ENCODE measurements at places on chromosomes 4 and X.

DNA sequence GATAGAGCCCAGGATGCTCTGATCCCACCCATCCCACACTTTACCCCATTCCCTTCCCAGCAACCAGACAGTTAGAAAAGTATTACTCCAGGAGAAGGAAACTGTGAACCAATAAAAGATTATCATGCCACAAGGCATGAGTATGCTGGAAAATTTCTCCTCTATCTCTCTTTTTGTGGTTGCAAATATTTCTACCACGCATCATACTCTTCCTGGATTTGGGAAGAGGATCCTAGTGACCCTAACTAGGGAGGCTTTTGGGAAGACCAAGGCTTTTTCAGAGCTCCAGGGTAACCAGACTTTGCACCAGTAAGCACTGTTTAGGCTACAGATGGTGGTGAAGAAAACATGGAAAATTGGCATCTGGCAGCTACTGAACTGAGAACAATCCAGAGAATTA, 257.6 kb upstream of the CLNK start:
- DNase-seq = no peak

DNA sequence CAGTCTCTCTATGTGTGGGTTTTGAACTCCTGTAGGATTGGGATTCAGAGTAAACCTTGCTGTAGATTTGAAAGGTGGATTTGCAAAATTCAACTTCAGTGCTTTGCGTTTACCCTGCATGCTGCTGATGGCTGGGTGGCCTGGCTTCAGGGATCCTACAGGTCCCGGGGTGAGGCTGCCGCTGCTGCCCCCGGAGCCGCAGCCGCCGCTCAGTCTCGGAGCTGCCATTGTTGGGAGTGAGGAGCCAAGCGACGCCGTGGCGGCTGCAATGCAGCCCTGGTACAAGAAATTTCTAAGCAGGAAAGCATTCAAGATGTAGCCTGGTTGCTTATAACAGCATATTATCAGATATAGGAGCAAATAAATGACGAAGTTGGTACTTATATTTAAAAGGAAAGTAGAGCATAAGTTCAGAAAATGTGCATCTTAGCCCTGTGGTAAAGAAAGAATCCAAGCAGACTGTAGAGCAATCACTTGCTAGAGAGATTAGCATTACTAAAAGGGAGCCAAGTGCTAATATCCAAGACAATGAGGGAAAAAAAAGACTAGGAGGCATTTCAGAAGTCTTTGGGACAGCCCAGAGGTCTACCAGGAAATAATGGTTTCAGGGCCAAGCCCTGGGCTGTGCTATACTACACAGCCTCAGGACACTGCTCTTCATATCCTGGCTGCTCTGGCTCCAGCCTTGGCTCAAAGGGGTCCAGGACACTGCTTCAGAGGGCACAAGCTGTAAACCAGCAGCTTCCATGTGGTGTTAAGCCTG, 36.9 kb upstream of the CHIC1 start:
- no peak for DNase-seq

DNA sequence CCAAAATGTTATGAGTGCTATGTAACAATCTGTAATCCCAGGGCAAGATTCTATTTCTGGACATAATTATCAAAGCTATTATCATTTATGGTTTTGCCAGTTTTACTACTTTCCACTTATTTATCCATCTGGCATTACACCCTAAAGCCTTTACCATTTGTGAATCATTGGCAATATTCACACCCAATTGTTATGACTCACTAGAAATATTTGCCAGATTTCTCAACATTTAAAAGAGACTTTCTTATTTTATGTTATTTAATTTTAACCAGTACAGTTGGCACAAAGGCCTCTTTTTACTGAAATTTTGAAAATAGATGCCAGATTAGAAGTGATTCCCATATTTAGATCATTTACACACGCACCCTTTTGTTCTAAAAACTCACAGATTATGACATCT, 242.7 kb upstream of the WDFY3 start:
- DNase-seq = no peak

DNA sequence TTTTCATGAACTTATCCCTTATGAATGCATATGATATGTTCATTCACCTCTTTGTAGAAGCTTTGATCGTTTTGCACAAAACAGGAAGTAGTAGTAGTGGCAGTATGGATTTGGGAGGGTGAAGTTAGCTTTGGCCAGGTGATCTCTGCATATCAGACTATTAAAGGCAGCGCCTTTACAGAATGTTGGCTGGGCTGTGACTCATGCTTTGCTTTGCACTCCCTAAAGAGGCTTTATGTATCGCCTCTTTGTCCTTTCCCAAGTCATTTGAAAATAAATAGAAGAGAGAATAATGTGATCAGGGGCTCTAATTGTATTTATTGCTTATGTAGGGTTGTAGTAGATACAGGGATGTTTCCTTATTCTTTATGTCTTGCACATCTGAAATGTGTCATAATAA, 50.4 kb downstream of the SHROOM3 start:
- no peak for DNase-seq

DNA sequence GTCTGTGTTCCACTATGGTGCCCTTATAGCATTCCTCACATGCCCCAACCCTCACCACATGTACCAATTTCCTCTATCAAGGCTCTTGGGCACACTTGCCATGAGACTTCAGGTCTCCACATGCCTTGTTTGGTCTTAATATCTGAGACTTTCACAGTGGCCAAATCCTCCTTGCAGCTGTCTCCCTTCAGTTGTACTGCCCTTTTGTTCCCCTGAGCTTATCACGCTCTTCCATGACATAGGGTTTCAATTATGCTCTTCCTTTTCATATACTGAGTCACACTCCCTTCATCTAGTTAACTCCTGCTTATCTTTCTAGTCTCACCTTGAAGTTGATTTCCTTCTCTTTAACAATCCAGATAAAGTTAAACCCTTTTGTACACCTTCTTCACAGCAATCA, 212.9 kb downstream of the PDHA2 start:
- DNase-seq = no peak

- DNase-seq = no peak
These were observed 7.0 kb downstream of the LRCH2 start for GRCh38 chrX:115226929-115227328.

DNA sequence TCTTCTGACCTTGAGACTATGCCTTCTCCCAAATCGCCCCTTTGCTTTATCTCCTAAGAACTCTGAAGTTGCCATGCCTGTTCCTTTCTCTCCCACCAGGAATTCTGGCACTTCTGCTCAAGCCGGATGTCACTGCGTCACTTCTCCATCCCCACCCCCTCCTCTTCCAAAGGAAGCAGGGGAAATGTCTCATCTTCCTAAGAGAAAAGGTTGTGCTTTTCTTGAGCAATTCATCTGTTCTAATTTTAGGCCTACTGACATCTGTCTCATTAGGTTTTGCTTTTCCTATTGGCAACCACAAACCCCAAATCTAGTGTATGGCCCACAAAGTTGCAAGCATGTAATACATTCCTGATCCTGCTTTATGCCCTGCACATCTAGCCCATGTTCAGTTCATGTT, 163.1 kb upstream of the PLAC1 start:
- no peak for DNase-seq

DNA sequence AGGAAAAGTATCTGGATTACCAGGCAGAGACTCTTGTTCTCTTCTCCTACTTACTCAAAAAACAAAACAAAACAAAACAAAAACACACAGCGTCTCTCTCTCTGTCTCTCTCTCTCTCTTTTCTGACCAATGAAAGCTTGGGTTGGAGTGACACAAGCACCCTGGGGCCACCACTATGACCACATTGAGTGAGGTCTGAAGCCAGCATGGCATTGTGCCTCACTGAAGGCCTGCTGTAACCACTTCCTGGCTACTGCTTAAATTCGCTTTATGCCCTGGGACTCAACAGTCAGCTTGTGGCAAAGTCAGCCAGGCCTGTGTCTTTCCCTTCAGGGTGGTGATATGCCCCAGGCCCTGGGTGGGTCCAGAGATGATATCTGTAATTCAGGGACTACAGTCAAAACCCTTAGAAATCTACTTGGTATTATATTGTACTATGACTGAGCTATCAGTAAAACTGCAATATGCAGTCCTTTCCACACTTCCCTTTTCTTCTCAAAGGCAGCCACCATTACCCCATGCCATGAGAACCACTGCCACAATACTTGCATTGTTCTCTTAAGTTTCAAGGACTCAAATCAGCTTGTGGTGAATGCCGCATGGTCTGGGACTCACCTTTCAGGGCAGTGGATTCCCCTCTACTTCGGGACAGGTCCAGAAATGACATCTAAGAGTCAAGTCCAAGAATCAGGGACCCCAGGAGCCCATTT, 606.8 kb upstream of the KLHL4 start:
- DNase-seq = no peak

DNA sequence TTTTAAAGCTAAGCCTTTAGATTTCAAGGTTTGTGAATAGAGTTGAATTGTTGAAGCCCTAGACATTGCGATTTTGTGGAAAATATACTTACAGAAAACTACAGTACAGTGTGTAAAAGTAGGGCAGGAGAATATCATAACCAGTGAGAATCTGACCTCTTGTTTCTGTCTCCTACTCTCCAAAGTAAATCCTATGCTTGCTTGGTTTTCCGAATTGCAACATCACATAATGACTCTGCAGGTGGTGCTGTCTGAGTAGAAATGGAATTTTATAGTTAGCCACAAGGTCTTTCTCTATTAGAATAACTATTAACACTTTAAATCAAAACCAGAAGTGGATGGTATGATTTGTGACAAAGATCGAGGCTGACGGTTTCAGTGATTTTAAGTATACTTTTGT, 505.6 kb downstream of the RAPGEF2 start:
- no peak for DNase-seq

- DNase-seq = no peak
These were observed 27.8 kb downstream of the RP2 start for GRCh38 chrX:46864606-46865005.

GRCh38 chrX:103233263-103233662, 18.4 kb downstream of the BEX4 start:
- DNase-seq = no peak

DNA sequence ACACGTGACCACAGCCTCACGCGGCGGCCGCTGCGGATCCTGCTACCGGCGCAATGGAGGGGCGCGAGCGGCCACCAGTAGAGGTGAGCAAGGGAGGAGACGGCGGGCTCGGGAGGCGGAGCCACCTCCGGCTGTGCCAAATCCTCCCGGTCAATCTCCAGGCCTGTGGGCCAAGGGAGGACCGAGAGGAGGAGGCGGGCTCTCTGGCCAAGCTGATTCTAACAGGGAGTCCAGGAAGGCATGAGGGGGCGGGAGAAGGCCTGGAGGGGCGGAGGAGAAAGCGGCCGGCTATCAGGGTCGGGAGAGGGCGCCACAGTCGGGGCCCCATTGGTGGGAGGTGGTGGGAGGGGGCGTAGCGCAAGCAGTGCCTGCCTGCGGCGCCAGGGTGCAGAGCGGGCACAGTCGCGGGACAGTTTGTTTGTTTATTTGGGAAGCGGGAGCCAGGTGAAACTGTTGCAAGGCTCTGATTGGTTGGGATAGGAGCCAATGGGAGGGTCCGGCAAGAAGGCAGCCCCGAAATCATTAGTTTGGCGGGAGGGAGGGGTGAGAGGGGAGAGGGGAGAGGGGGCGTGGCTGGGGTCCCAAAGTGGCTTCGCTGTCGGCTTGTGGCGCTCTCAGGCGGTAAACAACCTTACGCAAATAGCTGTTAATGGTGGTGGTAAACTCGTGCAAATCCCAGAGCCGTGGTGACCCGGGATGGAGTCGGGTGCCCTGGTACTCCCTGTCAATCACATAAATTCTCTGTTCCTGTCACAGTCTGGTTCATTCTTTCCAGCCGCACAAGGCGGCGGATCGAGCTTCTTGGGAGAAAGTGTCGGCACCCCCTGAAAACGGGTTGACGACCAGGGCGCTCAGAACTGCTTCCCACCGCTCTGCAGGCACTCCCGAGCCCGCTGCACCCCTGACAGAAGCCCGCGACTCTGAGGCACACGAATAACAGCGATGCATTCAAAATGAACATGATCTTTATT, at the start of gene IRS4:
TSS of gene IRS4 (minus strand) at position 55 of the 971 bp plus-strand sequence.
- DNase-seq = no peak

DNA sequence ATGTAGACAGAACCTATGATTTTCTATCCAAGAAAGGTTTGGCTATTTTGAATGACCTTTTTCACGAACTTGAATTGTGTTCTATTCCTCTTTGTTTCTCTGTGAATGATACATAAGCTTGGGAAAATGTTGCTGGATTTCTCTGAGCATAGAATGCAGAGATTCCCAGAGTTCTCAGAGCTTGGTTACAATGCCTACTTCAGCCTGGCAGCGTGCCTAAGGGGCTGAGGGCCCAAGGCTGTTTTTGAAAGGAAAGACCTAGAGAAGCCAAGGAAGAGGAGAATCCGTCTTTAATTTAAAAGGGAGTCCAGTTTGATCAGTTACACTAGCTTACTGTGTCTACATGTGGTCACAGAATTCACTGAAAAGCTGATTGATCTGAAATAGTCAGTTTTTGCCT, 55.3 kb upstream of the CXorf51B start:
- no peak for DNase-seq

DNA sequence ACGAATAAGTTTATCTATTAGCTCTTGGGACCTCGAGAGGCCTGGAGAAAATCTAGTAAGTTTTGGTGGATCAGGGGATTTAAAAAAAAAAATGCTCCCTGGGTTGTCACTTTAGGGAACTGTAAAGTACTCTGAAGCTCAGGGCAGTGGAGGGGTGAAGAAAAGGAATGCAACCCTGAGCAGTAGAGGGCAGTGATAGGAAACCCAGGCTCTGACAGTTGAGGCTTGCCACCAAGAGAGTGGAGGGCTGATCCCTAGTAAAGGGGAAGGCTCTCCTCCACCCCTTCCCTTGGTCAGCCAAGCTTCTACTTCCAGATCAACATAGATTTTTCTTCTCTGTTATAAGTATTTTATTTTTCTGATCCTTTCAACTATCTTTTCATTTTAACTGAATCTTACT, 73.1 kb downstream of the FBXO8 start:
- DNase-seq = no peak

- DNase-seq = peak; percentile 91
These were observed 11.2 kb upstream of the ADD1 start for GRCh38 chr4:2832309-2832980.

DNA sequence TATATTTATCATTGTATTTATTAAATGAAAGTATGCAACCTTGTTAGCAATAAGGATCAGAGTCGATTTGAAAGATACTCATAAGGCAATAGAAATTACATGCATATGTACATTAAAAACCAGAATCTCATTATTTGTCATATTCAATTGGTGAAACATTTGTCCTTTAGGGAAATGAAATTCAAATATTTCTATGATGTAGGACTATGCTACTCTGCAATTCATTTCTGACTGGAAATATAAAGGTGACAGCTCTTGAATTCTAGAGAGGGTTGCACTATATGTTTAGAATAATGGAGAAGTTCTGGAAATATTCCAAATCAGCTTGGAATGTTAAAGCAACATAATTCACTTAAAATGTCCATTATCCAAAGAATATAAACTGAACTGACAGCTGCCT, 1519.8 kb downstream of the ARAP2 start:
- DNase-seq = no peak

DNA sequence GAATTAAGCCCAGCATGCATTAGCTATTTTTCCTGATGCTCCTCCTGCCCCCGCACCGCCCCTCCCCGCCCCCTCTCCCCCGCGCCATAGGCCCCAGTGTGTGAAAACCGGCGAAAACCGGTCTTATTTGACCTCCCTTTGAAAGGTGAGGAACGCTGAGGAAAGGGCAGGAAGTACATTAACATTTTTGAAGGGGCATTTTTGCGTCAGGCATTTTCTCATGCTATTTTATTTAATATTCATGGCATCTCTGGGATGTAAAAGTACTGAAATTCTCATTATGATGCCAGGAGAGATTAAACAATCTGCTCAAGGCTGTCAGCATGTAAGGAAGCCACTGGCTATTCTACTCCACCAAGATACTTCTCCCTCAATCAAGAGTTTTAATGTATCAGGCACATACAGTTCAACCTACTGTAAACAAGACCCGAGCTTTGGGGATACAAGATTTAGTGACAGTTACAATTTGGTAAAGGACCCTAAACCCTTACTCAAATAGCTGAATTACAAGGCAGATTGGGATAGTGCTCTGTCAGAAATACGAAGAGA, 1.2 kb upstream of the NMU start:
- DNase-seq = no peak

GRCh38 chr4:82561786-82562563, at the start of gene TMEM150C:
Gene TMEM150C, minus strand, starts transcription at chr4:82561988. Its CDS starts 57,331 bp downstream, at chr4:82504657.
- no peak for DNase-seq
